ENCODE measurements at places on chromosomes 12 and 14.

DNA sequence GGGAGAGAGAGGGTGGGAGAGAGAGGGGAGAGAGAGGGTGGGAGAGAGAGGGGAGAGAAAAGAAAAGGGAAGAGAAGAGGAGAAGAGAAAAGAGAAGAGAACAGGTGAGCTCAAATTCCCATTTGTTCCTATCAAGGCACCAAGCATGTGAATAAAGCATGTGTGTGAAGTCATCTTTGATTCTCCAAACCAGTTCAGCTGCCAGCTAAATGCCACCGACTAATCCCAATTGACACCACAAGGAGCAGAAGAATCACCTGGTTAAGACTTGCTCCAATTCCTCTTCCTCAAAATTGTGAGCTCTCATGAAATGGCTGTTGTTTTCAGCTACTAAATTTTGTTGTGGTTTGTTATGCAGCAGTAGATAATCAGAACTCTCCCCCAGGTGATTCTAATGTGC, 188.9 kb downstream of the TMX1 start:
- no peak for DNase-seq

GRCh38 chr14:79583738-79584408, 627.4 kb downstream of the DIO2 start:
- DNase-seq = no peak

DNA sequence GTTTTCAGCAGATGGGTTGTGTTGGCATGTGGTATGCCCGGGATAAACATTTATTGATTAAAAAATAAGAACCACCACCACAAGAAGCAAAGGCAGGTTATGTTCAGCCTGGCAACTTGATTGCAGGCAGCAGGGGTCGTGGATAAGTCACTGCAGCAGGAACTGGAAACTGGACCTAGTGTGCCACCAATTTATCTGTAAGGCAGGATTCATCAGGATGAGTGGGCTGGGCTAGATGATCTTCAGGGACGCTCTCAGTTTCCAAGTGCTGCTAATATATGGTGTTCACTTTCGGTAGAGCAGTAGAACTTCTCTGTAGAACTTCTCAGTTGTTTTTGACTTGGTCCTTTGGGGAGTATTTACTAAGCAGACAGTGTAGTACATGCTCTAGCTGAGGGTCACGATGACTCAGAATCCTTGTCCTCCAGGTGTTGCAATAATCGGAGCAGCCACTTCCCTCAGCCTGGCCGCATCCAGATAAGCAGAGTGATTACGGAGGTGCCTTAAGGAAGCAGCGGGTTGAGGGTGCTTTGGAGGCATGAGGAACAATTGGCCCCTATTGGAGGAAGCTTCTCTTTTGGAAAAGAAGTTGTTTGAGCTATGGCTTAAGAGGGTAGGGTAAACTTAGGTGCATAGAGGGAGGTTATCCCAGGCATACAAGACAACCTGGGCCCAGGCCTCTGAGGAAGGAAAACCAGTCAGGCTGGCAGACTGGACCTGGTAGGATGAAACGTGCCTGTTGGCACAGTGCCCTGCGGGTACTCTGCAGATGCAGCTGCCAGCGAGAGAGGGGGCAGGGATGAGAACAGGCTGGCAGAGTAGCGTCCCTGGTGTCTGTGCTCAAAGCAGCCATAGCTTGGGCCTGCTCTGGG, 104.0 kb downstream of the GPR135 start:
- no peak for DNase-seq

DNA sequence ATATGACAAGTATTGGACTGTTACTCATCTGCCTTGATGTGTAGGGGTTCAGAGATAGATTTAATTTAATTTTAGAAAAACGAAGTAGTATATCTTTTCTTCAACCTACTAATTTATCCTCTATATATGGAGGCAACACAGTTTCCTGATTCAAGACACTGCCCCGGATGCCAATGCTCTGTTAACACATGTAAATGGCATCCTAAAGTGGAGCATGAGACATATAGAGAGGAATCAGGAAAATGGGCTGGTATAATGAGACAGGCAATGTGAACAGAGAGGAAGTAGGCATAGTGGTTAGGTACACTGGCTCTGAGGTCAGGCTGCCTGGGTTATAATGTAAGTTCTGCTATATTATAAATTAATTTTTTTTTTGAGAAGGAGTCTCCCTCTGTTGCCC, 85.6 kb downstream of the OTOGL start:
- DNase-seq = no peak

DNA sequence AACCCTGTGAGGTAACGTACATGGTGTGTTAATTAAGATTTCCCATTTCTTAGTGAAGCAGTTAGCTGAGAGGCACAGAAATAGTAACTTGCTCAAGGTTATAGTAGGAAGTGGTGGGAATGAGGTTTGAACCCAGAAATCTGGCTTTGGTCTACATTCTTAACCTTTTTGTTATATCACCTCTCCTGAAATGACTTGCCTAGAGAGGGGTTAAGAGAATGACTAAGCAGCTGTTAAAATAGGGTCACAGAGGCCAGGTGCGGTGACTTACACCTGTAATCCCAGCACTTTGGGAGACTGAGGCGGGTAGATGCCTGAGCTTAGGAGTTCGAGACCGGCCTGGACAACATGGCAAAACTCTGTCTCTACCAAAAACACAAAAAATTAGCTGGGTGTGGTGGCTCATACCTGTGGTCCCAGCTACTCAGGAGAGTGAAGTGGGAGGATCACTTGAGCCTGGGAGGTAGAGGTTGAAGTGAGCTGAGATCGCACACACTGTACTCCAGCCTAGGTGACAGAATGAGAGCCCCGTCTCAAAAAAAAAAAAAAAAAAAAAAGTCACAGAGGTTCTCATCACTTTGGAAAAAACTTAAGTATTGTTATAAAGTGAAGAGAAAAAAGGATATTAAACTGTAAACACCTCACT, 57.6 kb upstream of the RD3L start:
- no peak for DNase-seq

Data from naive thymus-derived CD4-positive, alpha-beta T cell (primary cell).